Daoy (cell line): ENCODE measurements at places on chromosomes 12 and 14.
A peak's percentile ranks its signal among the peaks of the same experiment; 100 is the strongest.

DNA sequence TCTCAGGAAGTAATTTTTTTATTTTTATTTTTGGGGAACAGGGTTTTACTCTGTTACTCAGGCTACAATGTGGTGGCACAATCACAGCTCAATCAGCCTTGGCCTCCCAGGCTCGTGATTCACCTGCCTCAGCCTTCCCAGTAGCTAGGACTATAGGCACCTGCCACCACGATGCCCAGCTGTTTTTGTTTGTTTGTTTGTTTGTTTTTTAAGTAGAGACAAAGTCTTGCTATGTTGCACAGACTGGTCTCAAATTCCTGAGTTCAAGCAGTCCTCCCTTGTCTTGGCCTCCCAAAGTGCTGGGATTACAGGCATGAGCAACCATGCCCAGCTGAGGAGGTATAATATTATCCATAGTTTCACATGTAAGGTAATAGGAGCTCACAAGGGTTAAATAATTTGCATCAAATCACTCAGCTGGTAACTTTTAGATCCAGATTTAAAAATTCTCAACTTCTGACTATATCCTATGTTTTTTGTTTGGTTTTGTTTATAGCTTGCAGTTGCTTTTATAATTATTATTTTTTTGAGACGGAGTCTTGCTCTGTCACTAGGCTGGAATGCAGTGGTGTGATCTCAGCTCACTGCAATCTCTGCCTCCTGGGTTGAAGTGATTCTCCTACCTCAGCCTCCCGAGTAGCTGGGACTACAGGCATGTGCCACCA is 629.3 kb downstream of the DIO2 start:
- no peak for DNase-seq

- no peak for DNase-seq
These were observed 526.2 kb downstream of the FUT8 start for GRCh38 chr14:65938738-65939137.

DNA sequence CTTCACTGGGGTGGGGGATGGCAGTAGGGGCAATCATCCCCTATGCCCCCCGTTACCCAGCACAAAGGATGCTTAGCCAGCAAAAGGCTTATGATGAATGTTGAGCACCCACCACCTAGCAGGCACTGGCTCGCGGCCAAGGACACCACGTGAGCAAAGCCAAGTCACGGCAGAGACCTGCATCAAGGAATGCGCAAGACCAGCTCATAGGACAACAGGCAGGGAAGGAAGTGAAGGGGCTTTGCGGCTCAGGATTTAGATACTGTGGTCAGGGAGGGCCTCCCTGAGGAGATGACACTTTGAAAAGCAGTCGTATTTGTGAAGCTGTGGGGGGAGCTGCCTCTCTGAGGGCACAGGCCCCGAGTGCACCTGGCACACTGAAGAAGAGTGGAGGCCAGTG is 32.8 kb downstream of the SH2B3 start:
- peak; percentile 83 for DNase-seq

DNA sequence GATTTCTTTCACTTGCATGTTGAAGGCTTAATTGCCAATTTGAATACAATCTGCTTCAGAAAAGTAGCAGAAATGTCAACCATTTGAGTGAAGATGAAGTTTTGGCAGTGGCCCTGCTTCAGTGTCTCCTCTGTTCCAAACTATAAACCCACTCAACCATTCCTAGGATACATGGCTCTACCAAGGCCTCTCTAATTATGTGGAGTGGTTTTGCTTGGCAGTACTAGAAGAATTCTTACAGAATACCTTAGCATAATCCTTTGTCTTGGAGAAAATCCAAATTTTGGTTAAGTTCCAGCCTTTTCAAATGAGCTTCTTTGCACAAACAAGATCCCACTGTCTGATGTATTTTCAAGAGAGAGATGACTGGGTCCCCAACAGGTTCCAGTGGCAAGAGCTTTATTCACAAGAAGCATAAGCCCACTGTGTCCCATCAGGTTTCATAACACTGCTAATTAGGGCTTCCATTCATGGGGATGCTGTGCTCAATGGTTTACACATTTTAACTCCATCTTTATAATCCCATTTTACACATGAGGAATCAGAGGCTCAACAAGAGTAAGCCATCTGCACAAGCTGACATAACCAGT is 234.5 kb downstream of the IPO8 start:
- DNase-seq, result no peak

DNA sequence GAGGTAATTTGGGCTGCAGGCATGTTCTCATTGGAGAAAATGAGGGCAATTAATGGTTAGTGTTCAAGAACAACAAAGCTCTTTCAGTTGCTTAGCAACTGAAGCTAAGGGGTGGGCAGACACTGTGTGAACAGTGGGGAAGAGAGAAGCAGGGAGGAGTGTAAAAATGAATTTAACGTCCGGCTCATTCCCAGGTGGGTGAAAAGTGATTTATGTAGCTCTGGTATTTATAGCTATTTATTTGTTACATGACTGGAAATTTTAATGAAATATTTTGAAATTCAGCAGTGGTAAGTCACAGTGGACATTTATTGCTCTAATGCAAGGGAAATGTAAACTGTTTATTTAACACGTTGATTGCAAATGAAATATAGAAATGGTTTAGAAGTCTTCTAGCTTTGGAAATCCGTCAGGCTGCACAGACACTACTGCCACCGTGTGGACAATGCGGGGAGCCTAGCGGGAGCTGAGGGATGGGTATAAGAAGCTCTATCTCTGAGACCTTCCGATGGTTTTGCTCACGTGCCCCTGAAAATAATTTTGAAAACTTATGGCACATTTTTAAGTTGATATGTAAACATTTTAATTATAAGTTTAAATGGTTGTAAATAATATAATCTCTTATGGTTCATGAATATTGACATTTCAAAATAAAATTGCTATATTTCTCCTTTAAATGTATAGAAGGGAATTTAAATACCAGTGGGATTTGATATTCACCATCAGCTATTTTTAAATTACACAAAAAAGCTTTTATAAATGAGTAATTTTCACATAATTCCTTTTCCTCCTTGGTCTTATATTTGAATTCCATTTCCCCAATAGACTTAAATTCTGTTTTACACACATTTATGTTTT is 54.4 kb downstream of the E2F7 start:
- DNase-seq, result peak; percentile 79

DNA sequence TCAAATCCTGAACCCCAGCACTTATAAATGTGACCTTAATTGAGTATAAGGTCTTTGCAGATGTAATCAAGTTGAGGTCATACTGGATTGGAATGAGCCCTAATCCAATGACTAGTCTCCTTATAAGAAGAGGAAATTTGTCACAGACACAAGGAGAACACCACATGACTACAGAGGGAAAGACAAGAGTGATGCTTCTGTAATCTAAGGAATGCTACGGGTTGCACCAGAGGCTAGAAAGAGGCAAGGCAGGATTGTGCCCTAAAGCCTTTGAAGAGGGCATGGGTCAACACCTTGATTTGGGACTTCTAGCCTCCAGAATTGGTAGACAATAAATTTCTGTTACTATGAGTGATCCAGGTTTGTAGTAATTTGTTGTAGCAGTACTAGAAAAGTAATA is 135.0 kb downstream of the FOXG1 start:
- no peak for DNase-seq

DNA sequence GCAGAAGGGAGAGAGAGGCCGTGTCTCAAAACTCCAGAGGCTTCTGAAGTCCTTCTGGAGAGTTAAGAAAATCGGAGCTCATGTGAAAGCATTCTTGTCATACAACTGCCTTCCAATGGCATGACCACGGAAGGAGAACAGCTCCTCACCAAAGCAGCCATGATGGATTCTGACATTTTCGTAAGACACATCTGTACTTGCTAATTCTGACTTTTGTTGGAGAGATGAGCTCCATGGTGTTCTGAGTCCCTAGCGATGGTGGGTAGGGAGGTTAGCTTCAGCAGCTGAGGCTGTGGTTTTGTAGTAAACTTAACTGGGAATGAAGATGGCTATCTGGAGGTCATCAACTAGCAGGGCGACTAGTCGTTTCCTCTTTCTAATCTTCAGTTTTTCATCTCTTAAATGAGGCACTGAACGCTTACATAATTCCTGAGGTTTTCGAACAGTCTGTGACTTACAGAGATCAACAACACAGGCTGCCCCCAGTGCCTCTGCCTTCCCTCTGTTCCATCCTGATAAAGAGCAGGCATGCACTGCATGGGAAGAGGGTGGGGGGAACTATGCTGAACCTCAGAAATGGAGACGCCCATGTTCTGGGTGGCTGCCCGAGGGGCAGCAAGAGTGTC is 28.6 kb upstream of the DICER1 start:
- DNase-seq, result no peak

DNA sequence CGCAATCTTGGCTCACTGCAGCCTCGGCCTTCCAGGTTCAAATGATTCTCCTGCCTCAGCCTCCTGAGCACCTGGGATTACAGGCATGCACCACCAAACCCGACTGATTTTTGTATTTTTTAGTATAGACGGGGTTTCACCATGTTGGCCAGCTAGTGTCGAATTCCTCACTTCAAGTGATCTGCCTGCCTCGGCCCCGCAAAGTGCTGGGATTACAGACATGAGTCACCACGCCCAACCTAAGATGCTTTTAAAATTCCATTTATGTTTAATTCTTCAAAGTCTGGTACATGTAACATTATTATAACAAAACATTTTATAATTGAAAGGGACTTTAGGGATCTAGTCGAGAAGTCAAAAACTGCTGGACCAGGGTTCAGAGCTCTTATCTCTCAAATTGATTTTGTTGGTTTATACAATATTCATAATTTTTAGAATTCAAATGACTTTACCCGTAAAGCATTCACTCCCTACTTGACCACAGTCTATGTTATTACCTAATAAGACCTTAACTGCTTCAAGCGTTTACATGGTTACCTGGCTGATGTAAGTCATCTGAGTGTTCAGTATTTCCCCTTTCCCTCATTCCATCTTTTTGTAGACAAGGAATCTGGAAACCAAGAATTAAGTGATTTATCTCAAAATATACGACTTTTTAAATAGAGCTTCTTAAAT is 28.2 kb downstream of the RAP1B start:
- peak; percentile 58 for DNase-seq

- DNase-seq, result no peak
These were observed 15.9 kb downstream of the ZNF641 start for GRCh38 chr12:48334808-48335207.

GRCh38 chr12:131351319-131352028 is 359.4 kb upstream of the SFSWAP start:
- no peak for DNase-seq

GRCh38 chr12:90909069-90909770 is 45.8 kb downstream of the CCER1 start:
- DNase-seq, result no peak

DNA sequence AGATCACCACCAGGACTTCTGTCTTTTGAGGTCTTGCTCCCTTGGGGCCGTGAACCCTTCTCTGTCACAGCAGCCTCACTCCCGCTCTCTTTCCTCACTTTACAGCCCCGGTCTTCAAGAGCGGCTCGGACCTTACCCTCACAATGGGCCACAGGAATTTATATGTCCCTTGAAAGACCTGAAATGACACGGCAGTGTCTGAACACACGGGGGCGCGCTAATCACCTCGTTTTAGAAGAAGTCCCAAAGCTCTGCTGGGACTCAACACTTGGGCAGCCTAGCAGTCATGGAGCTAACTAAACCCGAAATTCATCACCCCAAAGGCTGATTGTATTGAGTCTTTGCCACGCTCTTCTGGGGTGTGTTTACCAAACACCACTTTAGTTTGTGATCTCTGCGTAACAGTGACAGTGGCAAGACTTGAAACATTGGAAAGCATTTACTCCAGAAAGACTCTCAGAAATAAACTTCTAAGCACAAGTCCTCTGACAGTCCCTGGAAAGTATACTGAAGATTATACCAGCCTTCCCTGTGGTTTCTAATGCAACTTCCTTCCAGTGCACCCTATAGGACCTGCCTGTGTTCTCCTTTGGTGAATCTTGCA is 29.0 kb downstream of the SERPINA11 start:
- peak; percentile 81 for DNase-seq

- DNase-seq, result peak; percentile 21
These were observed 100.5 kb downstream of the EXOC5 start for GRCh38 chr14:57168138-57168679.

DNA sequence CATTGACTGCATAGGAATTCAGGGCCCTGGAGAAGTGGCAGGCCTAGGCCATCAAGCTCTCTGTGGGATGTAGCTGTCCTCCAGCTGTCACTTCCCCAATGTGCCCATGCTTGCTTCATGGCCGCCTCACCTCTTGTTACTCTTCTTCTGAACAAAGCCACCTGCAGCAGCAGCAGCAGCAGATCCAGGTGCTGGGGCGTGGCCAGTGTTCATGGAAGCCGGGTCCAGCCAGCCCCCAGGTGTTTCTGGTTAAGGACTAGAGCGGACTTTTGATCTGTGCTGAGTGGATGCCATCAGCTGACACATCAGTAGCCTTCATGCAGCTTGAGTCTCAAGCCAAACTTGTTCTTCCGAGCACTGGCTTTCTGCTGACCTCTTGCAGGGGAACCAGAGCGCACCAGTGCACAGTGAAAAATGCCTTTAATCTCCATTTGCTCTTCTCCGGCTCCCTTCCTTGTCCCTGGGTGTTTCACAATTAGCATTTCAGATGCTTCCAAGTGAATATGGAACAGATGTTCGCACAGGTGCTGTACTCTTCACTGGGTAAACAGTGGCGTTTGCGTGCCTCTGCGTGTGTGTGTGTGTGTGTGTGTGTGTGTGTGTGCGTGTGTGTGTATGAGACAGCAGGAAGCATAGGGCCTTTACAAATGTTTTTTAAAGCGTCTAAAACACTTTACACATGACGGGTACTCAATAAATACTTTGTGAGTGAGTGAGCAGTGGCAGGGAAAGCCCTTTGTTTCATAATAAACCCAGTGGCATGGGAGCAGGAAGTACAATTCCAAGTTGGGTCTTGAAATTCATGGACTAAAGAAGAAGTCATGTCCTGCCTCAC is 20.1 kb downstream of the TPCN1 start:
- DNase-seq, result peak; percentile 87

DNA sequence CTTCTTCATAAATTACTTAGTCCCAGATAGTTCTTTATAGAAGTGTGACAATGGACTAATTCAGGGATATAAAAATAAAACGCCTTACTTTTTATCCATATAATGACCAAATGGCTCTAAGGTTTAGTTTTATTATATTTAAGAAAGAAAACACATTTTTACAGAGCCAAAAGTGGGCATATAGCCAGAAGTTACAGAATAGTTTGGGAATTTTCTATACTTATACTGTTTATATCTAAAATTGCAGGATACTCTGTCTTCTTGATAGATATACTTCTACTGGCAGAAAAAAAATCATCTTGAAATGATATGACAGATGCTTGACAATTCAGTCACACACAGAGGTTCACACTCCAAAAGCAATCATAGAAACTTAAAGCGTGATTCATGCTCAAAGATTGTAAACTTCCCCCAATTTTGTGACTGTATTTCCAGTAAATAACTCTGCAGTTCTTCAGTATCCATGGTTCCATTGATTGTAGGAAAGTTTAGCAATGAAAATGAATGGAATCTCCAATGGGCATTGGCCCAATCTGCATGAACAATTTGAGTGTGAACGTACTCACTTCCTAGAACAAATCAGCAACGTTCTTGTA is 307.8 kb downstream of the NOVA1 start:
- DNase-seq, result no peak
